Esophagus squamous epithelium (tissue), 5 donors: ENCODE measurements at places on chromosomes 1 and 21. TPM values are rescaled to one million over a fixed set of nuclear protein-coding genes. Genes with fewer than 3 reads are reported as not detected.

GRCh38 chr1:226643611-226644540 lies 95.2 kb downstream of the ITPKB start:
- DNase-seq: no peak
- H3K36me3 ChIP-seq: peaks cover 24% of the 10 kb centered on the region
- H3K4me1 ChIP-seq: peaks cover 58% of the 10 kb centered on the region
- H3K4me3 ChIP-seq: no peak overlapping the region
- no peaks in the 10 kb centered on the region for H3K27me3 ChIP-seq
- peak overlapping the region; percentile 82 for H3K27ac ChIP-seq

DNA sequence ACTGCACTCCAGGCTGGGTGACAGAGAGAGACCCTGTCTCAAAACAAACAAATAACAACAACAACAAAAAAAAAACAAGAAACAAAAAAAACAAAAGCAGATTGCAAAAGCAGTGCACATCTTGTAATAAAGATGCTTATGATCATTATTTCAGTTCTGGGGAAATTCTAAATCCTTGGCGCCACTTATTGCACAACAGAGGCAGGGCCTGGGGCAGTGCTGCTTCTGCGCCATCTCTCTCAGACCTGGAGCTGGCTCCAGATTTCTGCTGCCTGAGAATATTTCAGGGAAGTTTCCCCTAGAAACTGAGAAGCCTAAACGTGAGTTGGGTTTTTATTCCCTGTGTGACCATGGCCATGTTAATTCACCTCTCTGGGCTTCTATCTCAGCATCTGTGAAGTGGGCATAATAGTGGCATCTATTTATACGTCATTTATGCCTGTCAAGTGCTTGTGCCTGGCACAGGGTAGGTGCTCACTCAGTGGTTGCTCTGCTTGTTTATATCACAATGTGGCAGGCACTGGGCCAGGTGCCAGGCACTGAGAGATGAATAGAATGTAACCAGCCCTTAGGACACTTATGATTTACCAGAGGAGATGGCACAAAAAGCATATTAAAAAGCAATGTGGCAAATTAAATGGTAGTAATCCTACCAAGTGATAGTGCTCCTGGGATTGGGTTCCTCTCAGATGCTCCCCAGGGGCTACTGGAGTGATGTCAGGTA lies 67.9 kb downstream of the MDM4 start:
- H3K4me3 ChIP-seq: no peak overlapping the region
- no peaks in the 10 kb centered on the region for H3K4me1 ChIP-seq
- no peaks in the 10 kb centered on the region for H3K36me3 ChIP-seq
- H3K27ac ChIP-seq: no peak overlapping the region

The MPZ gene
- total RNA-seq: 1.4 TPM

DNA sequence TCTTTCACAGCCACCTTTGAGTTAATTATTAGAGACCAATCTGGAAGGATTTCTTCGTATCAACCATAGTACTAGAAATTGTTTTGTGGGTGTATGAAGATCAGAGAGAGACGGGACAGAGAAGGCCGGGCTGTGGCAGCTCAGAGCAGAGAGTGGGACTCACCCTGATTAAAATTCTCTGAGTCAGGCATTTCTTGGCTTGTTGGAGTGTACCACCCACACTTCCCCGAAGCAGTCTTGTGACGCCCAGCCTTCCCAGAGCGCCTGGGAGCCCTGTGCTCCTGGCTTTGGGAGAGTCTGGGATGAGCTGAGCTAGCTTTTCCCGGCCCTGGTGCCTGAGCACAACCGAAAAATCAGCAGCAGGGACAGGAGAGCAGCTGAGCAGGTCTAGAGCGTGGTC lies 19.4 kb downstream of the PLEKHM2 start:
- H3K4me1 ChIP-seq: peaks cover 30% of the 10 kb centered on the region
- H3K27ac ChIP-seq: peak overlapping the region; percentile 88
- no peaks in the 10 kb centered on the region for H3K27me3 ChIP-seq
- H3K4me3 ChIP-seq: no peak overlapping the region
- no peak for DNase-seq
- no peaks in the 10 kb centered on the region for H3K36me3 ChIP-seq

GRCh38 chr1:15477646-15478212 lies 1.8 kb downstream of the CELA2B start:
- no peak overlapping the region for H3K4me3 ChIP-seq
- H3K27me3 ChIP-seq: no peaks in the 10 kb centered on the region
- H3K36me3 ChIP-seq: no peaks in the 10 kb centered on the region
- H3K27ac ChIP-seq: no peak overlapping the region
- no peak for DNase-seq

The IFI44L gene
- total RNA-seq: 0.11 TPM

The ANGPTL3 gene
- total RNA-seq: not detected

DNA sequence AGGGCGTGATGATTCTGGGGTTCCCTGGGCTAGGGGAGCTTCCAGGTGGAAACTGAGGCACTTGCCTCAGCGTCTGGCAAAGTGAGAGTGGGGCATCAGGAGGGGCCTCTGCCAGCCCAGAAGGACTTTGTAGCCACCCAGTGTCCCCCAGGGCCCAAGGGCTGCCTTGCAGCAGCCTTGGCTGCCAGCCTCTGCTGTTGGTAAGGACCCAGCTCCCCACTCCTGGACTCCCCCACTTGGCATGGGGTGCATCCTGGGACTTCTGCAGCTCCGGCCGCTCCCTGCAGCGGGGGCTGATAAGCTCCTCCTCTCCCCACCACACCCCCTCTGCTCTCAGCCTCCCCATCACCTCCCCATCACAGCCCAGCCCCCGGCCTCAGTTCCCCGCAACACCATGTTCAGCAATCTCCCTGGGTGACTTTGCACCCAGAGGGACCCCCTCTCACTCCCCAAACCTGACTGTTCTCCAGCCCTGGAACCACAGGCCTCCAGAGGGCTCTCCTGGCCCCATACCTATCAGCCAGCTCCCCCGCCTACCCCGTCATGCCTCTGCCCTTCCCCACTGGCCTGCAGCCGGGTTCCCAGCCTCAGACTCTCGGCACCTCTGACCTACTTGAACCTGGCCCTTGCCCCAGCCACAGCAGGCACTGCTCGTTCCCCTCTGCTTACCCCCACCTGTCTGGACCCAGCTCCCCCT lies 113.0 kb downstream of the CRYAA start:
- DNase-seq: no peak
- H3K36me3 ChIP-seq: no peaks in the 10 kb centered on the region
- H3K27me3 ChIP-seq: no peaks in the 10 kb centered on the region
- H3K27ac ChIP-seq: no peak overlapping the region
- no peak overlapping the region for H3K4me3 ChIP-seq
- no peaks in the 10 kb centered on the region for H3K4me1 ChIP-seq

DNA sequence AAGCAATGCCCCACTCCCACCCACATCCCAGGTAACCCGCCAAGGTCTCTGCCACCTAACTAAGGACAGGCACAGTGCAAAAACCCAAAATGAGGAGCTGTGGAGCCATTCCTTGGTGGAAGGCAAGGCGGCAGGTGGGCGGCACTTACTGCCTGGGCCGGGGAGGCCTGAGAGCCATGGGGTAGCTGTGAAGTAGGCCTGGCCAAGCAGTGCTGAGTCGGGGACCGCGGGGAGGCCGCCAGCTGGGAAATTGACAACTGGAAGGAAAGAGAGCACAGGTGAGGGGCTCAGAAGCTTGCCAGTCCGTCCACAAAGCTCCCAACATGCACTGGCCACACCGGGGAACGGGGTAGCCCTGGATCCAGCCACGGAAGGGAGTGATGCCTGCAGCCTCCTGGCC lies 85.3 kb downstream of the NPHP4 start:
- no peak for DNase-seq
- H3K27ac ChIP-seq: no peak overlapping the region
- H3K27me3 ChIP-seq: no peaks in the 10 kb centered on the region
- no peaks in the 10 kb centered on the region for H3K4me1 ChIP-seq
- peaks cover 64% of the 10 kb centered on the region for H3K36me3 ChIP-seq
- H3K4me3 ChIP-seq: no peak overlapping the region

- H3K4me3 ChIP-seq: no peak overlapping the region
- H3K36me3 ChIP-seq: no peaks in the 10 kb centered on the region
- no peak overlapping the region for H3K27ac ChIP-seq
- H3K27me3 ChIP-seq: no peaks in the 10 kb centered on the region
- H3K4me1 ChIP-seq: no peaks in the 10 kb centered on the region
- DNase-seq: no peak
These were observed 61.9 kb downstream of the EPB41 start for GRCh38 chr1:28976248-28976647.

GRCh38 chr21:28455253-28455600 lies 537.5 kb downstream of the LTN1 start:
- no peak overlapping the region for H3K4me3 ChIP-seq
- H3K4me1 ChIP-seq: no peaks in the 10 kb centered on the region
- no peak overlapping the region for H3K27ac ChIP-seq
- no peaks in the 10 kb centered on the region for H3K36me3 ChIP-seq
- no peak for DNase-seq

GRCh38 chr1:170407581-170407980 lies 124.4 kb upstream of the GORAB start:
- no peaks in the 10 kb centered on the region for H3K27me3 ChIP-seq
- peaks cover 2% of the 10 kb centered on the region for H3K4me1 ChIP-seq
- no peak overlapping the region for H3K4me3 ChIP-seq
- no peak overlapping the region for H3K27ac ChIP-seq
- no peaks in the 10 kb centered on the region for H3K36me3 ChIP-seq

DNA sequence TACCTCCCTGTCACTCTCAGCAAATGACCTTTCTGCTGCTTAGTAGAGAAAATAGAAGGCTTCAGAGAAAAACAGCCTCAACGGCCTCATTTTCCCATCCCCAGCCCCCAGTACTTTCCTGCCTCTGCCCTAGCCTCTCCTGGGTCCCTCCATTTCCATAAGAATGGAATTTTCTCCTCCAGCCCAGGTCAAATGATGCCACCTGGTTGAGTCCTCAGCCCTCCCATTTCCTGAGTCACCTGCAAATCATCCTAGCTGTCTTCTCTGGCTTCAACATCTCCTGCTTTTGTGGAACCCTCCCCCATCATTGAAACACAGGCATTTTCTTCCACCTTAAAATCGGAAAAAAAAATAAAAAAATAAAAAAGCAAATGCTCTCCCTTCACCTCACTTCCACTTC lies 35.1 kb downstream of the OLIG1 start:
- peaks cover 11% of the 10 kb centered on the region for H3K27me3 ChIP-seq
- no peaks in the 10 kb centered on the region for H3K36me3 ChIP-seq
- H3K4me1 ChIP-seq: peaks cover 5% of the 10 kb centered on the region
- H3K4me3 ChIP-seq: no peak overlapping the region

DNA sequence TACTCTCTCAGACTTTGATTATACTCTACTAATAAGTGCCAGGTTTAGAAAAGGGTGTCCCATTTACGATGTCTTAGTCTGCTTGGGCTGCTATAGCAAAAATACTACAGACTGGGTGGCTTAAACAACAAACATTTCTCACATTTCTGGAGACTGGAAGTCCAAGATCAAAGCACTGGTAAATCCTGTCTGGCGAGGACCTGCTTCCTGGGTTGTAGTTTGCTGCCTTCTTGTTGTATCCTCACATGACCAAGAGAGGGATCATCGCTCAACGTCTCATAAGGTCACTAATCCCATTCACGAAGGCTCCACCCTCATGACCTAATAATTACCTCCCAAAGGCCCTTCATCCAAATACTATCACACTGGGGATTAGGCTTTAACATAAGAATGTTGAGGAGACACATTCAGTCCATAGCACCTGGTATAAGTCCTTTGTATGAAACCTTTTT lies 12.0 kb downstream of the PRDX6 start:
- H3K4me3 ChIP-seq: no peak overlapping the region
- no peak for DNase-seq
- H3K4me1 ChIP-seq: no peaks in the 10 kb centered on the region
- H3K36me3 ChIP-seq: peaks cover 16% of the 10 kb centered on the region
- no peaks in the 10 kb centered on the region for H3K27me3 ChIP-seq

DNA sequence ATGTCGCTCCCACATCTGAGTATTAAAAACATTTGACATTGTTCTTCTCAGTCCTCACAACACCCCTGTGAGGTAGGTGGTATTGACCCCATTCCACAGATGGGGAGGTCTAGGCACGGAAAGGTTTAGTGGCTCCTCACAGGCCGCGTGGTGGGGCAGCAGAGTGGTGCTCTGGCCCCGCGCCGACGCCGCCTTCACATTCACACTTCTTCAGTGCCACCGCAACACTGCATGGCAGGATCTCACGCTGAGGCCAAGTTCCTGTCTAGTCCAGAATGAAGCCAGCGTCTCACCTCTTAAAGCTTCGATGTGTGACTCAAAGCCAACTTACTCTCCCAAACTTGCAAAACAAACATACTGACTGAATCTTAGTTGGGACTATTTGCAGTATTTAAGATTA lies 12.1 kb downstream of the ICMT start:
- H3K4me3 ChIP-seq: no peak overlapping the region
- H3K27ac ChIP-seq: peak overlapping the region; percentile 70
- H3K27me3 ChIP-seq: no peaks in the 10 kb centered on the region
- peaks cover 68% of the 10 kb centered on the region for H3K36me3 ChIP-seq
- H3K4me1 ChIP-seq: peaks cover 48% of the 10 kb centered on the region
